ENCODE measurements at places on chromosomes 5 and 9.

DNA sequence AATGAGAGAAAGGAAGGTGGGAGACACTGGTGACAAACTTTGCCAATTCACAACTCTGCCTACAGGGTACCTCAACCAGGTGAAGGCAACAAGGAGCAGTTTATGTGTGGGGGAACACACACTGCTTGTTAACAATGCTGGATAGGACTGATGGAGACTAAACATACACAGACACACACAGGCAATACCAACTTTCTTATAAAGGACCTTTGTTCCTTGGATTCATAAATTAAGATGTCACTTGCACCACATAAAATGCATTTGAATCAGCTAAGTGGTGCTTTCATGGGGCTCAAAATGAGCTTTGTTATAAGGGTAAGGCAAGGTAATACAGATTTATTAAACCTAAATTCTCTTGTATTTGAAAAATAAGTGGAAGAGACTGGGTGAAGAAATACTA is 4.0 kb downstream of the TSTD2 start:
- DNase-seq, result no peak

- DNase-seq, result no peak
Measured at GRCh38 chr9:123310551-123311249, 42.3 kb upstream of the STRBP start.

DNA sequence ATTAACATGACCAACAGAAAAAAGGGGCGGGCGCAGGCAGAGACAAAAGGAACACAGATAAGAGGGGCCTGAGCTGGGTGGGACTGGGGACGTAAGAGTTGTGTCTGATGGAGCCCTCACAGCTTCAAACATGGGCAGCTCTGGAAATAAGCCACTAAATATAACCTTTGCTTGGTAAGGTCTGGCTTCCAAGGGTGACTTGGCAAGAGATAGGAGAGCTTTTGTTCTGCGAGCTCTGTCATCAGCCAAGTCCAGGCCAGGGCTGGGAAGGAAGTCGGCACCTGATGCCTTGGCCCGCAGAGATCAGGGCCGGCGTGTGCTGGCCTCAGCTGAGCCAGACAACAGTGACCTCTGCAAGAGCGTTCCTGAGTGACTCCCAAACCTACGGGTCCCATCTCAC is 11.8 kb downstream of the TRUB2 start:
- no peak for DNase-seq

DNA sequence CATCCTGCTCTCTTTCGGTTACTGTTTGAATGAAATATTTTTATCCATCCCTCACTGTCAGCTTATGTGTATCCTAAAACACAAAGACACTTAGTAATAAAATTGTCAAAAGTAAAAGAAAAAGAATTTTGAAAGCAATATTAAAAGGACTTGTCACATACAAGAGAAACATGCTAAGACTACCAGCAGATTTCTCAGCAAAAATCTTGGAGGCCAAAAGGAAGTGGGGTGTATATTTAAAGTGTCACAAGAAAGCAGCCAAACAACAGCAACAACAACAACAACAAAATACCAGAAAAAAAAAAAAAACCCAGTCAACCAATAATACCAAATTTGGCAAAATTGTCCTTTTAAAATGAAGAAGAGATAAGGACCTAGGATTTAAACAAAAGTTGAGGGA is 678.7 kb upstream of the TYRP1 start:
- no peak for DNase-seq

GRCh38 chr9:8382266-8382665 is 582.7 kb upstream of the DMAC1 start:
- no peak for DNase-seq

Data from activated T-helper 1 cell treated with Interleukin-2 at 50 U/mL for 16 hours (primary cell).